Endothelial cell of umbilical vein (primary cell): ENCODE measurements at places on chromosomes 11 and 22. TPM values are rescaled to one million over a fixed set of nuclear protein-coding genes. Genes with fewer than 3 reads are reported as not detected.

The AIP gene
- 46.3 and 46.5 TPM in 2 replicates for total RNA-seq

DNA sequence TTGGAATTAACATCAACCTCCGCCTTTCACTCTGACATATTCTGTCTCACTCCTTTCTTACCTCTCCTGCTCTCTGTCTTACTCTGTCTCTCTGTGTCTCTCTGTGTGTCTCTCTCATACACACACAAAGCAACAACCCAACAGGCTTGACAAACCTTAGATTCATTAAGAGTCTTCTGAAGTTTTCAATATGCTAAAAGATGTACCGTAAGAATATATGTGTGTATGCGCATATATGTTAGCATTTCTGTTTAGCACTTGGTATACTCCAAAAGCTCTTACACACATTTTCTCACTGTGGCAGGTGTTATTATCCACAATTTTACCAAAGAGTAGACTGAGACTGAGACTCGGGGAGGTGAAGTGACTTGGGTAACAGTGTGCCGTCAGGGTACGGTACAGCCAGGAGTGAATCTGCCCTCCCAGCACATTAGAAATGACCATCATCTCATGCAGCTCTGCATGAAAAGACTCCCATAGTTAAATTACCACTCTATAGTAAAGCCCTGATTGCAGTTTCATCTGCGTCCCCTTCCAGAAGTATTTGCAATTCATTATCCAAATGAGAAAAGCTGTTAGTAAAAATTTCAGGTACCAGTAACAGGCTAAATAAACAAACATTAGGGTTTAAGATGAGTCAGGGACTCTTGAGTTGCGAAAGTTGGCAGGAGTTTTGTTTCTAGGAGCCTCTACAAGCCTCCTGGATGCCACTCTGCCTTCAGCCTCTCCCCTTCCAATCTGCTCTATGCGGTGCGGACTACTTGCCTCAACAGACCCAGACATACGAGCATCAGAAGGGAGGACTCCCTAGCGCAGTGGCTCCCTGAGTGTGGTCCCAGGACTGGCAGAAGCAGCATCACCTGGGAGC is 195.2 kb upstream of the TMEM45B start:
- no peak for DNase-seq

- peak; percentile 38 for DNase-seq
Measured at GRCh38 chr11:10455637-10456487, 798 bp downstream of the AMPD3 start.

The CLP1 gene
- total RNA-seq = 17.9 and 20.9 TPM in 2 replicates

GRCh38 chr11:93063086-93063485 is 93.6 kb downstream of the MTNR1B start:
- no peak for DNase-seq

The RFPL3 gene
- not detected in 2 replicates for total RNA-seq

- no peak for DNase-seq
Measured at GRCh38 chr22:43789452-43789851, 22.7 kb downstream of the EFCAB6 start.

The IL18 gene
- total RNA-seq = 1.5 and 1.6 TPM in 2 replicates

DNA sequence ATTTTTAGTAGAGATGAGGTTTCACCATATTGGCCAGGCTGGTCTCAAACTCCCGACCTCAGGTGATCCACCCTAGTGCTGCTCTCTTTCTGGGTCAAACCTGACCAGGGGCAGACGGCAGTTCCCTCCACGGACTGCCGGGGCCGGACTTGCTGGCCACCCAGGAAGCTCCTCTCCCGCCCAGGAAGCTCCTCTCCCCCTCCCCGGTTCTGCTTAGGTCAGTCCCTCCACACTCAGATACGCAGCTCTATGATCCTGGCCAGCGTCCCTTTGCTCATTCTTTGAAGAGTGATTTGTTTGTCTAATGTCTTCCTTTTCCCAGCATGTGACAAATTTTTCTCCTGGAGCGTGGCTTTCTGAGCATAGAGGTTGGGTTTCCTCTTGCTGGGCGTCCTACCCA is 125.3 kb upstream of the B3GAT1 start:
- DNase-seq = no peak

DNA sequence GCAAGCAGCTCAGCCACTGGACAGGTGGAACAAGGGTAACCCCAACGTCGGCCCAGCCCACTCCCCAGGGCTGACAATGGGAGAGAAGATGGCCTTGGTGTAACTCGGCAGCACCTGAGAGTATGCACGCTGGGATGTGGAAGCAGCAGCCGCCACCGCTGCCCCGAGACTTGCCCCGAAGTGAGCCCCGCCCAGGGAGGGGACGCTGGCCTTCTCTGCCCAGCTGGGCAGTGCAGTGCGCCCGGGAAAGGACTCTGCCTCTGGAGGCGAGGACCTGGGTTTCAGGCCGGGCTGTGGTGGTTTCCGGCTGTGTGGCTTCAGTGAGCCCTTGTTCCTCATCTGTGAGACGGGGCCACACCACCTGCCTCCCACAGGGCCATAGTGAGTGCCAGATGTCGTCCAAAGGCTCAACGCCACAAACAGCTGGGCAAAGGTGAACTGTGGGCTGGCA is 8.6 kb upstream of the POLDIP3 start:
- no peak for DNase-seq

GRCh38 chr11:62666259-62666926 is 1.3 kb downstream of the CSKMT start:
- DNase-seq = no peak

DNA sequence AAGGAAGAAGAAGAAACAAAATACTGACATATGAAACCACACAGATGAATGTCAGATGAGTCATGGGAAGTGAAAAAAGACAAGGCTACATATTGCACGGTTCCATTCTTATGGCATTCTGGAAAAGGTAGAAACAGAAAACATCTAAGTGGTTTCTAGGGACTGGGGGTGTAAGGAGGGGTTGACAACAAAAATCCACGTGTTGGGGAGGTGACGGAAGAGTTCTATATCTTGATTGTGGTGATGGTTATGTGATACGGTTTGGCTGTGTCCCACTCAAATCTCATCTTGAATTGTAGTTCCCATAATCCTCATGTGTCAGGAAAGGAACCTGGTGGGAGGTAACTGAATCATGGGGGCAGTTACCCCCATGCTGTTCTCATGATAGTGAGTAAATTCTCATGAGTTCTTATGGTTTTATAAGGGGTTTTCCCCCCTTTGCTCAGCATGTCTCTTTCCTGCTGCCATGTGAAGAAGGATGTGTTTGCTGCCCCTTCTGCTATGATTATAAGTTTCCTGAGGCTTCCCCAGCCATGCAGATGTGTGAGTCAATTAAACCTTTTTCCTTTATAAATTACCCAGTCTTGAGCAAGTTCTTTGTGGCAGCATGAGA is 6.4 kb upstream of the ARFGAP3 start:
- peak; percentile 19 for DNase-seq

- DNase-seq = no peak
Measured at GRCh38 chr11:110072930-110073329, 20.3 kb upstream of the ZC3H12C start.

The RBMXL2 gene
- total RNA-seq = 0.51 TPM in 1 of 2 replicates, not detected in the other

The MRGPRX4 gene
- not detected in 2 replicates for total RNA-seq

GRCh38 chr11:68340784-68341556 is 28.6 kb downstream of the LRP5 start:
- DNase-seq = no peak

DNA sequence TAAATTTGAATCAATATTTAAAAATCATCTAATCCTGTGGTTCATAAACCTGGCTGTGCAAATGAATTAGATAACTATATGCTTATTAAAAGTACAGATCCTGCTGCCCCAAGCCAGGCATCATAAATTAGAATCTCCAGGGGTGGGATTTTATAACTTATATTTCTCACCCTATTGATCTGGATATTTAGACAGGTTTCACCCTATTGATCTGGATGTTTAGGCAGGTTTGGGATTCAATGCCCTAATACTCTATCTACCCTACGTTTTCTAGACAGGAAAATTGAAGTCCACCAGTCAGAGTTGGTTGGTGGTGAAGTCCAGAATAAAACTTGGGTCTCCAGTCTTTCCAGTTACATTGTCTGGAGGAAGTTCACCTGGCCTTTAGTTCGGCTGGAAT is 2.6 kb downstream of the OR8B8 start:
- no peak for DNase-seq

DNA sequence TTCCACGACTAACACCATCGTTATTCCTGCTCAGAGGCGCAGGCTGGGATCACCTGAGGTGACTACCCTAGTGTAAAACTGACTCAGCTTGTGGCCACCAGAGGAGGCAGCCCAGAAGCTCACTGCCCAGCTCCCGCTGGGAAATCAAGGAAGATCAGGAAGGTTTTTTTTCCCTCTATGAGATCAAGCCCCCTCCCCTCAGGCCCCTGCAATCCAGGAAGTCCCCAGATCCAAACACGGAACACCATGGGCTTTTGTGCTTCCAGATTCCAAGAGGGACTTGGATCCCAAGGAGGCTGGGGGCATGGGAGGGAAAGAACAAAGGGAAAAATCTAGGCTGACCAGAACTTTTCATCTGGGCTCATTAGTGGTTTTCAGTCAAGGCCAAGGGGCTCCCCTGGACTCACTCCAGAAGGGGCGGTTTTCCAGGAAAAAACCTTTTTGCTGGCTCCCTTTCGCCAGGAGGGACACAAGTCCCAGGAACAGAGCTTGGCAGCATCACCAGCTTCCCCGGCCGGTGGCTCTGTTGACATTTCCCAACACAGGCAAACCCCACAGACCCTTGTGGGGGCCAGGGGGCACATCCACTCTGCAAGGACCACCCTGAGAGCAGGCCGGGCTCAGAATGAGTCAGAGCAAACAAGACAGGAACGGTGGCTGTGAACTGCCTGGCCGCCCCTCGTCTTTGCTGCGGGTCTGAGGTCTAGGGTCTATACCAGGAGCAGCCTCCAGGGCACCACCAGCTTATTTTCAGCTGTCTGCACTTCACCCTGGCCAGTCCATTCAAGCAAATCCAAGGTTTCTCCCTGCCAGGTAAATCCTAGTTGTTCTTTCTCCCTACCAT is 36.8 kb downstream of the MYH9 start:
- peak; percentile 56 for DNase-seq

GRCh38 chr11:46611526-46612304 is 5.3 kb downstream of the HARBI1 start:
- DNase-seq = no peak

The ARL2 gene
- 108 and 109 TPM in 2 replicates for total RNA-seq

- no peak for DNase-seq
Measured at GRCh38 chr11:69896250-69896649, 77.0 kb upstream of the FGF3 start.

The MMP8 gene
- total RNA-seq = not detected in 2 replicates

The FAM111B gene
- 17.4 and 21.9 TPM in 2 replicates for total RNA-seq
